ENCODE measurements at places on chromosomes 12 and 14.

GRCh38 chr14:67221248-67221981, 19.8 kb upstream of the PALS1 start:
- no peak for ATAC-seq

DNA sequence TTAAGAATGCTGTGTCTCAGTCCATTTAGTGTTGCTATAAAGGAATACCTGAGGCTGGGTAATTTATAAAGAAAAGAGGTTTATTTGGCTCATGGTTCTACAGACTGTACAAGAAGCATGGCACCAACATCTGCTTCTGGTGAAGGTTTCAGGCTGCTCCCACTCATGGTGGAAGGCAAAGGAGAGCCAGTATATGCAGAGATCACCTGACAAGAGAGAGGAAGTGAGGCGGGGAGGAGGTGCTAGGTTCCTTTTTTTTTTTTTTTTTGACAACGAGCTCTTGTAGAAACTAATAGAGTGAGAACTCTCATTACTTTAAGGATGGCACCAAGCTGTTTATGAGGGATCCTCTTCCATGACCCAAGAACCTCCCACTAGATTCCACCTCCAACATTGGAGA, 121.6 kb downstream of the NUBPL start:
- ATAC-seq, result no peak

DNA sequence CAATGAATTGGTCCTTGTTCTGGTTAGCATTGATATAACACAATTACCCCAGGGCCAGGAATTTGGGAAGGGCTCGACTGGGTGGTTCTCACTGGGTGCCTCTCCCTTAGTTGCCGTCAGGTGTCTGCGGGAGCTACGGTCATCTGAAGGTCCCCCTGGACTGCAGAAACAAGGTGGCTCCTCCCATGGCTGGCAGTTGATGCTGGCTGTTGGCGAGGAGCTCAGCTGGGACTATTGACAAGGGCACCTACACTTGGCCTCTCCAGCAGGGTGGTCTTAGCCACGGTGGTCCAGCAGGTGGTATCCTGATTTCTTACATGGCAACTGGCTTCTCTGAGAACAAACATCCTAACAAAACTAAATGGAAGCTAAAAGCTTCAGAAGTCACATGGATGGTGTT, 41.0 kb upstream of the RGS6 start:
- no peak for ATAC-seq

DNA sequence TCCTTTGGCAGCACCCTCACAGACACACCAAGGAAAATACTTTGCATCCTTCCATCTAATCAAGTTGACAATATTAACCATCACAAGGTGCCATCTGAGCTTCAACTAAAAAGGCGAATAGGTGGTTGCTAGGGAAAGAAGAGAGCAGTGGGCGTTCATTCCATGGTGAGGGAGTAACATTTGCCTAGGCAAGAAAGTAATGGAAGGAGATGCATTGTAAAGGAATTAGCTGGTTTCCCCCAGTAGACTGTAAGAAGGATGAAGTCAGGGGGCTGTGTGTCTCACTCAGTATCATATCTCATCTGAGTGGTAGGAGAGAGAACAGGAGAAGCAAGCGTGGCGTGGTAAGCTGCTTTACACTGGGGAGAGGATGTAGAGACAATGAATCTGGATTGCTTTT, 34.7 kb downstream of the AKAP6 start:
- no peak for ATAC-seq

DNA sequence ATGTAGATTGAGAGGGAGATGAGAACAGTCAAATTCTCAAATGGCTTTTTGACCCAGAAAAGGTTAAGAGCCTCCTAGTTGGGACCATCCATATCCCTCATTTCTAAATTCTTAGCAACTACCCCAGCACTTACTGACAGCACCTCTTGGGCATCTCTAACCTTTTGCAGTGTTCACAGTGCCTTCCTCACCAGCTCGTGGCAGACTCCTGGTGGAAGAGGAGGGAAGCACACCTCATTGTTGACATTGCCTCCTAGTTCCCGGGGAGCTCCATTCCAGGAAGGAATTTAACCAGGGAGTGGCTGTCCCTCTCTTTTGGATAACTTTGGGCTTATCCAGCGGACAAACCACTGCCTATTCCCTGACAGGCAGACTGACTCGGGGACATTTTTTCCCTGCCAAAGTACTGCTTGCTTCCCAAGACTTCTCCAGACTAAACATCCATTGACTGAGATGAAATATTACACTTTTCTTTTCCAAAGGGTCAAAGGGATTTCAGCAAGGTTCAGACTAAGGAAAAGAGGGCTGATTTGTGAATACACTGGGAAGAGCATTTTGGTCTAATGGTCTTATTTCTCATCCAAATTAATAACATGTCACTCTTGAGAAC, 9.0 kb upstream of the OR6J1 start:
- peak; percentile 85 for ATAC-seq

DNA sequence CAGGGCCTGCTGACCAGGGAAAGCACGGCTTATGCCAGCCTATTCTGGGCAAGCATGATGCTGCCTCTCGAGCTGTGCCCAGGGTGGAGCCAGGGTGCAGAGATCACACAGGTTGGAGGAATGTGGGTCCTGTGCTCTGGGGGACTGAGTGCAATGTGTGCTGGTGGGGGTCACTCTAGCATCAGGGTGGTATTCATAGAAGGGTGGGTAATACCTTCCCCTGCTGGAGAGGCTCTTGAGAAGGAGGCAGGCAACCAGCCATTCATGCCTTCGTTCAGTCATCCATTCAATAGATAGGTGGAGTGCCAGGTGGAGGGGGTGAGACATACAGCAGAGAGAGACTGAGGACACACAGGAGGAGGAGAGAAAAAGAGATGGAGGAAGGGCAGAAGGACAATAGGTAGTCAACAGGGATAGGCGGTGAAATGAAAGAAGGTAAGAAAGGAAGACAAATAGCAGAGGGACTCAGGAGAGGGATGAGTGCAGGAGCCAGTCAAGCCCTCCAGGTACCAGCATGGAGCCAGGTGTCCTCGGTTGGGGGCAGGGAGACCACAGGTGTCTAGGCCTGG, 5.2 kb upstream of the ZNF385A start:
- no peak for ATAC-seq

DNA sequence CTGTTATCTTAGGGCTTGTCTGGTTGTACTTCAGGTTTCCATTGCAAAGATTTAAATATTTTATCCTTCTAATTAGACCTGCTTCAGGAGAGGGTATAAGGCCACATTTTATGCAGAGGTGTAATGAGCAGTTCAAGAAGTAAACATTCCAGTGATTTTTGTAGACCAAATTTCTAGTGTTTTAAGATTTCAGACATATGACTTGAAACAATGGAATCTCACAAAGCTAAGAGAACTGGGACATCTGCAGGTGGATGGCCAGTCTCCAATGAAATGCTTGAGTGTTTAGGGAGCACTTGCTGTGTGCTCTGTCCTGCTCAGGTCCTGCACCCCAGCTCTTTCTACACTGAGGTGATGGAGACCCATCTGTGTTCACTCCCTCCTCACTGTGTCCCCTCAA, 7.9 kb downstream of the C14orf132 start:
- no peak for ATAC-seq

DNA sequence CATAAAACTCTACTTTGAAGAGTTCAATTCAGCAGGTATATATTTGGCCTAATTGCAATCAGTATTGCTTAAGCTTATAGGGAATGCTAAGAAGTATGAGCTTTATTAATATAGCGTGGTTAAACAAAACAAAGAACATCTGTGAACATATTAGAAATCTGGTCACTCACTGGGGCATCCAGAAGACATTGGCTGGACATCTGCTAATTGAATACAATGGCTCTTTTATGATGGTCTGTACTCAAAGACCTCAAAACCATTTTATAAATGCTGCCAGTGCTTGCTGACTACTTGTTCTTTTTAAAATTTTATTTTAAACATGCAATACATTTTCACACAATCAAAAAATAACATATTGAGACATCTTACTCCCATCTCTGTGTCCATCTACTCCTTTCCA, 173.0 kb downstream of the STXBP6 start:
- no peak for ATAC-seq

DNA sequence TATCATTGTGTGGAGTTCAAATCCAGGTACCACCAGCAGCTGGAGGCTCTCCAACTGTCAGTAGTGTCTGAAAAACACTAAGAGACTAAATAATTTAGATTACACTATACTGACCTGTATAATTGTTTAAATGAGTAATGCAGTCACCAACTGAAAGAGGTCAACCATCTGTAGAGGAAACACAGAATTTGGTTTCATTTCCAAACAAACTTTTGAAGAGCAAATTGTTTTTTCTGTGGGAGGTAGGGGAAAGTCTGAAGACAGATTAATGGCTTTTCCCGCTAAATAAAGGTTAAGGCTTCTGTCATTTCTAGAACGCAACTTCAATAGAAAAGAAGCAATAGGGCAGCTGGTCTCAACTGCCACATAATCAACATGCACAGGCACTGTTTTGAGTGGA, 462.6 kb downstream of the PRKD1 start:
- ATAC-seq, result no peak

DNA sequence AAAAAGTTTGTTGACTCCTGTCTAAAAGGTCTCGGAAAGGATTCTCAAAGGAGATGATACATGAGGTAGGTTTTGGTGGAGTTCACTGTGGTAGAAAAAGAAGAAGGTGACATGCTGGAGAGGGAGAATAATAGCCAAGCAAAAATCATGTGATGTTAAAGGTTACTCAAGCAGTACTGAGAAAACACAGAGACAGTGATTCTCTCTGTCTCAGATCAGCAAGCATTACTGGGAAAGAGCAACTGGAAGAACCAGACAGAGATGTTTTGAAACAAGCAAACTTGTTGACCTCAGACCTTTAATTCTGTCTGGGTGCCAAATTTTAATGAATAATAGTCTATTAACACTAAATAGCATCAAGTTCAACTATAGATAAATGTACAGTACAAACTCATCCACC, 183.5 kb upstream of the PLEKHG7 start:
- no peak for ATAC-seq

Measured in gastroesophageal sphincter (tissue), 4 donors.